Aortic smooth muscle cell (primary cell): ENCODE measurements at places on chromosomes 4 and X. TPM values are rescaled to one million over a fixed set of nuclear protein-coding genes. Genes with fewer than 3 reads are reported as not detected.

OTC gene
- total RNA-seq: not detected in 2 replicates

CTSO gene
- total RNA-seq: 26.0 and 27.5 TPM in 2 replicates

MED28 gene
- 7.4 and 9.9 TPM in 2 replicates for total RNA-seq

SPANXB1 gene
- not detected in 2 replicates for total RNA-seq

TGIF2LX gene
- total RNA-seq: not detected in 2 replicates

AGTR2 gene
- not detected in 2 replicates for total RNA-seq

CT45A10 gene
- total RNA-seq: not detected in 2 replicates

APLN gene
- 3.1 and 9.2 TPM in 2 replicates for total RNA-seq
